ENCODE measurements at places on chromosomes 12 and 14.

- DNase-seq = no peak
These were observed 118.2 kb upstream of the GSC start for GRCh38 chr14:94888121-94888520.

DNA sequence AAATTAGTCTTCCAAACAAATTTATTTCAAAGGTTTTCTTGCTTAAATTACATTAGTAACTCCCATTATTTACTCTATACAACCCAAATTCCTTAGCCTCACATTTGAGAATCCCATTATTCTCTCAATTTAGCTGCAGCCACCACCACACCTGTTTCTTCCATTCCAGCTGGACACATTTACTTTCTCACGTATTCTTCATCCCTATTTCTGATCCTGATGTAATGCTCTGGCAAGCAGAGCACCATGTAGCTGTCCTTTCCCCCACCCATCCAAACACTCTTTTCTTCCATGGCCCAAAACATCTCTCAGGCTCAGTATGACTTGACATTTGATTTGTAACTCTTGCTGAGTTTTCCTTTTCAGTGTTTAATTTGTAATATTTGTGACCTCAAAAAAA is 240.2 kb upstream of the CLEC14A start:
- DNase-seq = no peak

GRCh38 chr12:41327096-41327895 is 139.2 kb downstream of the PDZRN4 start:
- DNase-seq = no peak

DNA sequence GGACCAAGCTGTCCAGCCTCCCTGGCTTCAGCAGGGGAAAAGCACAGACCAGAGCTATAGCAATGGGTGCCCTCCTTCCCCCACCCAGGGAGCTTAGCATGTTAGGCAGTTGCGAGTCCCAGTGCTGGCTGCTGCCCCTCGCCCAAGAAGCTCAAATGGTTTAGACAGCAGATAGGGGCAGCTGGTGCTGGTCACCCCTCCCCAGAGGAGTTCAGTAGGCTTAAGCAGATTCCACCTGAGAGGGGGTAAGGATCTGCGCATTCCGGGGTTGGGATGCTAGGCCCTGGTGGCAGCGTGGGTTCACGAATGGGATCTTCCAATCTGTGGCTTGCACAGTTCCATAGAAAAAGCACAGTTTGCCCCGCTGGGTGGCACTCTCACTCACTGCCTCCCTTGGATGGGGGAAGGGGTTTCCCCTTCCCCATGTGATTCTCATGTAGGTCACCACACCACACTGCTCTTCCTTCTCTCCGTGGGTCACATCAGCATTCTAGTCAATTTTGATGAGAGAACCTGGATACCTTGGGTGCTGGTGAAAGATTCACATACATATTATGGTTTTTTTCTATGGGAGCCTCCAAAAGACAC is 665.6 kb downstream of the C12orf50 start:
- DNase-seq = no peak

GRCh38 chr14:34449819-34450541 is 12.1 kb downstream of the SPTSSA start:
- DNase-seq = no peak

DNA sequence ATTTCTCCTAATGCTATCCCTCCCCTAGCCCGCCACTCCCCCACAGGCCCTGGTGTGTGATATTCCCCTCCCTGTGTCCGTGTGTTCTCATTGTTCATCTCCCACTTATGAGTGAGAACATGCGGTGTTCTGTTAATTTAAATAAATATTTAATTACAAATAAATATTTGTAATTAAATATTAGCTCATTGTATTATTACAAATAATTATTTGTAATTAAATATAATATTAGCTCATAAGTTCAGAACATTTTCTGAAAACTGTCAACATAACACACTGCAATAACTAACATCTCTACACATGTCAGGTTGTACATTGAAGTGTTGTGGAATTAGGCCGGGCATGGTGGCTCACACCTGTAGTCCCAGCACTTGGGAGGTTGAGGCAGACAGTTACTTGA is 5.4 kb downstream of the RAB3IP start:
- no peak for DNase-seq

GRCh38 chr12:5557906-5558305 is 126.0 kb downstream of the NTF3 start:
- no peak for DNase-seq

DNA sequence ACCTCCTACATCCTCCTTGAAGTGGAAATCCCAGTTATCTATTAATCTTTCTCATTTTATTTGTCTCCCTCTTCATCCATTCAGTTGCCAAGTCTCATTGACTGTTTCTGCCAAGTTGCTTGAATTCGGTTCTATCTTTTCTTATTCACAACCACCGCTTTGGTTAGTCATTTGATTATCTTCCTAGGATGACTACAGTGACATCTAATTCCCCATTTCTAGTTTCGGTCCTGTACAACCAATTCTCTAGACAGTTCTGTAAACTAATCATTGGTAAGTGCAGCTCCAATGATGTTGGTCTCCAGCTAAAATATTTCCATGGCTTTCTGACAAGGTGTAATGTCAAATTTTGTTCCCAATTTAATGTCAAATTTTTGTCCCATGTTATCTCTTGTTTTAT is 220.1 kb downstream of the ADAMTS20 start:
- no peak for DNase-seq

- no peak for DNase-seq
These were observed 26.9 kb downstream of the JAG2 start for GRCh38 chr14:105141486-105142281.

- peak; percentile 38 for DNase-seq
These were observed 12.8 kb upstream of the MLEC start for GRCh38 chr12:120674097-120674636.

- DNase-seq = no peak
These were observed 111.1 kb upstream of the PLEKHA5 start for GRCh38 chr12:19018302-19018970.

DNA sequence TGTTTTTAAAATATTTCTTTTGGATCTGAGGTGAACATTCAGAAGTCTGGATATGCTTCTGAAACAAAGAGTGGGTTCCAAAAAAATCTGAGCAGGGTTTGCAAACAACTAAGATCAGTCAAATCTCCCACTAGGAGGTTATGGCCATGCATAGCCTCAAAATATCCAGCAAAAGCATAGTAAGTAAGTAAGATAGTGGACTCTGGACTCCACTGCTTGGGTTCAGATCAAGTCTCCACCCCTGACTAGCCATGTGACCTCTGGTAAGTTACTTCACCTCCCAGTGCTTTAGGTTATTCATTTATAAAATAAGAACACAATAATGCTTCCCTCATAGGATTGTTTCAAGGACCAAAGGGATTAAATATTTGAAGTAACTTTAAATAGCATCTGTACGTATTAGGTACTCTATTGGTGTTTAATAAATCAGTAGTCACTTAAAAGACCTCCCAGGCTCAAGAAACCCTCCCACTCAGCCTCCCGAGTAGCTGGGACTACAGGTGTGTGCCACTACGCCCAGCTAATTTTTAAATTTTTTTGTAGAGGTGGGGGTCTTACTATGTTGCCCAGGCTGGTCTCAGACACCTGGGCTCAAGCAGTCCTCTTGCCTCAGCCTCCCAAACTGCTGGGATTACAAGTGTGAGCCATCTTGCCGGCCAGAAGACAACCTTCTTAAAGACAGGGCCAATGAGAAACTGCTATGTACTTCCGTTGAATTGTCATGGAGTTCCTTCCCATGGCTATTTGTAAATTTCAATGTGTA is 95.7 kb upstream of the SOX5 start:
- no peak for DNase-seq

DNA sequence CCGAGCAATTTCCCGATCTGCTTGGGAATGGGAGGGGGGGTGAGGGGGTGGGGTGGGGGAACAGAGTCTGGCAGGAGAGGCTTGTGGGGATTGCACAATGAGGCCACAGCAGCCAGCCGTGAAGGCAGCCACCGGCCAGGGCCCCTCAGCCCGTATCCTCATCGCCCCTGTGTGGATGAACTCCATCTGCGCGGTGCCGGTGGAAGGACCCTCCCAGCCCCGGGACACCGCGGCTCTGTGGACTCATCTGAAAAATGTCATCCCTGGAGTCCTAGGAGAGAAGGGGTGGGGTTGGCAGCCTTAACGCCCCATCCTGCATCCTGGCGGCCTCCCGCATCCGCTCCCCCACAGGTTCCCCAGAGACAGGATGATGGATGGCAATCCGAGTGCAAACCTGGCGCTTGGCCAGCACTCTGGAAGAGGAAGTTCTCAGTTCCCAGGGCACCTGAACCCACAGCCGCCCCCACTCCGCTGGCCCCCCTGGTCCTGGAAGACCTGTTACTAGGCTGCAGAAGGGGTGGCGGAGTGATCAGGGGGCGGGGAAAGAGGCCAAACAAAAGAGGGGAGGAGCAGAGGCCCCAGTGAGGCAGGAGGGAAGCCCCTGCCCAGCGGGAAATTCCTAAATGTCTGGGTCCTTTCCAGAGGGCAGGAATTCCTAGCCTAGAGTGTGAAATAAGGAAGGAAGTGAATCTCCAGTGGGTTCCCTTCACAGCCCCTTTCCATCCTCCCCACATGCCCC is 1.2 kb upstream of the TNFAIP2 start:
- DNase-seq = peak; percentile 86

- DNase-seq = no peak
These were observed 251.4 kb downstream of the RGS6 start for GRCh38 chr14:72183631-72184030.

DNA sequence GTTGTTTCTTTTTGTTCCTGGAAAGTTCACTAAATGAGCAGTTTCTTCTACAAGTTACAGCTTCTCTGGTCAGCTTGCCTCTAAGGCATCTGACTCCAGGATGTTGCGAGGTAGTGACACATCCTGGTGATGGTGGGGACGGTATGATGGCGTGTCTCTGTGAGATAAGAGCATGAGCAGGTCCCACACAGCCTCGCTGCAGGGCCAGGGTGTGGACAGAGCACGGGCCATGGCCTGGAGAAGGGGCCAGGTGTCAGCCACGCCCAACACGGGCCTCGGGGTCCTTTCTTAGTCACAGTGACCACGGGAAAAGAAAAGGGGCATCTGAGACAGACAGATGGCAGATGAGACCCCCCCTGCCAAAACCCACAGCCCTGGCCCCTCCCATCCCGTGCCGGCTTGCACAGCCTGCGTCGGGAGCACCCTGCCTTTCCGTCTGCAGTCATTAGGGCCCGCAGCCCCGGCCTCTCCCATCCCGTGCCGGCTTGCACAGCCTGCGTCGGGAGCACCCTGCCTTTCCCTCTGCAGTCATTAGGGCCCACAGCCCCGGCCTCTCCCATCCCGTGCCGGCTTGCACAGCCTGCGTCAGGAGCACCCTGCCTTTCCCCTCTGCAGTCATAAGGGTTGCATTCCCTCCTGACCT is 79.3 kb upstream of the DYNC1H1 start:
- DNase-seq = no peak

DNA sequence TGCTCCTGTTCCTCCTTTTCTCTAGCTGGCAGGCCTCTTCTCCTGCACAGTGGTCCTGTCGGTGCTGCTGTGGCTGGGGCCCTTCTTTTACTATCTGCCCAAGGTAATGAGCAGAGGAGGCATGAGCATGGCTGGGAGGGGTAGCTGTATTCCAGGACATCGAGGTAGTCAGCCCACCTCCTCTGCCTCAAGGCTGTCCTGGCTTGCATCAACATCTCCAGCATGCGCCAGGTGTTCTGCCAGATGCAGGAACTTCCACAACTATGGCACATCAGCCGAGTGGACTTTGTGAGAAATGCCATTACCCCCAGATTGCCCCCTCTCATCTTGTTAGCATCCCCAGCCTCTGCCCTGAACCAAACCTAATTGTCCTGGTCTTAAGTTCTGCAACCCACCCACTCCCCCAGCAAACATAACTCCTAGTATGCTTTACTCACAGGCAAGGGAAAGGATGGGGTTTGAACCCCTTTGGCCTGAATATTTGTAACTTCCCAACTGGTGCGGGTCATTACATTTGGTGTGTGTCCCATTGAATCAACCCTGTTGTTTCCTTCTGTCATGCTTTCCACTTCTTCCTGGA is 9.1 kb downstream of the B4GALNT1 start:
- no peak for DNase-seq

GRCh38 chr14:95677179-95677835 is 8.9 kb upstream of the TCL1B start:
- no peak for DNase-seq

GRCh38 chr12:116478243-116478773 is 80.9 kb upstream of the MAP1LC3B2 start:
- no peak for DNase-seq

DNA sequence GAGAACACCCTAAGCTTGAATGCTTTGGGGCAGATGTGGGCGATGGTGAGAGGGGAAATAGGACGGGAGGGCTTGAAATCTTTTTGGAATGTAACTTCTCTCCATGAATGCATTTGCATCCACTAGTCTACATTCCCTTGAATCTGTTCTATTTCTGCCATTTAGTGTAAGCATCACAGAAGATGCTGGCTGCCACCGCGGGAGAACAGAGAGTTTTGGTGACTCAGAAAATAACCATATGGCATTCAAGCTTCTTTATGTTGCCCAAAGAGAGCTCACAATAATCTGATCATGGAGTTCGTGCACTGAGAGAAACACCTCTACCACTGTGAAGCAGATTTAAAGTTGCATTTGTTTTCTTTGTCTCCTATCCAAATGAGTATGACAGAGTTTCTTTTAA is 52.6 kb upstream of the OTX2 start:
- no peak for DNase-seq

DNA sequence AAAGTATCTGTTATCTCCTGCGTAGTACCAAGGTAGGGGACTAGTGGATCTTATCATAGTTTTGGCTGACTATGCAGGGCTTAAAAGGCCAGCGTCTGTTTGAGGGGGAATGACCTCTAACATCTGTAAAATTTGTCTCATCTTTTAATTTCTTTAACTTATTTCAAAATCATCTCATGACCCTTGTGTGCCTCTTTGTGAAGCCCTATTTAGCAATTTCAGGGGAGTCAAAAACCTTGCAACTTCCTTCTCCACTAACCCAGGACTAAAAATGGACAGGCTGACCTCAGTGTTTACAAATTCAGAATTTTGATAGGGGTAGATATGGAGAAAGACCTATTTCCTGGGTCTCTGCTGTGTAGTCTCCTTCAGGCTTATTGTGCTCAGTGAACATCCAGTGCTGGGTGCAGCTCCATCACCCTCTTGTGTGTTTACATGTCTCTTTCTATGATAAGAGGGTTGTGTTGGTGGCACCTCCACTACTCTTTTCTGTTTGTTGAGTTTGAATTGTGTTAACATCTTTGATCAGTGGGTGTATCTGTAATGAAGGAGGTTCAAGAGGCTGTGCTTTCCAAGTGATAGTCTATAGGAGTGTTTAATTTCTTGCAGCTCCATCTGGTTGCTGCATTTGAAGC is 14.3 kb downstream of the NECAP1 start:
- DNase-seq = peak; percentile 73

DNA sequence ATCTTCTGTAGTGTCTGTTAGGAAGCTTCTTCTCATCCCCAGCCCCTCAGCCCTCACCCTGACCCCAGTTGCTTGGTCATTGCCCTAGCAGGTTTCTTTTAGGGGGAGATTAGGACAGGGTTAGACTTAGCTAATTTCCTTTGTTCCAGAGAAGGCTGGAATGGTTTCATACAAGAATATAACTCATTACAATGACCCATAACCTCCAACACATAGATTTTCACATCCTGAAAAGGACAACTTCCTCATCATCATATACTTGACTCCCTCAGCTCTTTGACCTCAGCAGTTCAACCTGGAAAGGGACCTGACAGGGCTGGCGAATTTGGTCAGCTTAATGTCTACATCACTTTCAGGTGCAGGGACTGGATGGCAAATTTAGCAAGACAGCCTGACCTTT is 8.0 kb upstream of the BHLHE41 start:
- DNase-seq = no peak
